WERI-Rb-1 (cell line): ENCODE measurements at places on chromosomes 3 and 15.

DNA sequence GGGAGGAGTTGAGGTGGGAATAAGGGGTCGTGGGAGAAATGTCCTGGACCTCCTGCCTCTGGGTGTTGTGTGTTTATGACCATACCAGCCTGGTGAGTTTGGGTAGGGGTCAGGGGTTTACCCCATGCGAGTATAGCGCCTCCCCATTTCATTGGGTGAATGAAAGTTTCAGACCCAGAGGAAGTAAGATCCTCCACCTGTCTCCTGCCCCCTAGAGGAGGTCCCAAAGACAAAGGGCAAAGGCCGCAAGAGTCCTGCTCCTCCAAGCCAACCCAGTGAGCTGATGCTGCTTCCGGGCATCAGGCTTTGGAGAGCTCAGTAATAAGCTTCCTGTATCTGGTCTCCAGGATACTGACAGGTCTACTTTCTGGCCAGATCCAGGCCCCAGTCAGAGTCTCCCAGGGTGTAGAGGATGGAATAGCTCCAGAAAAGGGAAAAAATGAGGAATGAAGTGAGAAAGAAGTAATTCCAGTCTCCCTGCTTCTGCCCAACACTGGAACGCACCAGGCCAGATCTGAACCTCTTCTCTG, 6.4 kb upstream of the TBC1D21 start:
- DNase-seq = peak; percentile 51

DNA sequence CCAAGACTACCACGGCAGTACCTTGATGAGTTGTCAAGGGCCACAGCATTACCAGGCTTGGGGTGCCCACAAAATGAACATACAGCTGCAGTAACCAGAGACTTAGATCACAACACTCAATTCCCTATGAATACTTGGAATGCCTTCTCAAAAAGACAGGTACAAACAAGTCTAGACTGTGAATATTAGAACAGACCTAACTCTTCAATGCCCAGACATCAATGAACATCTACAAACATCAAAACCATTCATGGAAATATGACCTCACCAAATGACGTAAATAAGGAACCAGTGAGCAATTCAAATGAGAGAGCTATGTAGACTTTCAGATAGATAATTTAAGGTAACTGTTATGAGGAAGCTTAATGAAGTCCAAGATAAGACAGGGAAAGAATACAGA, 185.1 kb upstream of the POU1F1 start:
- no peak for DNase-seq

- DNase-seq = no peak
These were observed 22.0 kb downstream of the USP3 start for GRCh38 chr15:63526401-63526800.

- no peak for DNase-seq
These were observed 60.7 kb downstream of the PCSK6 start for GRCh38 chr15:101428758-101429157.

GRCh38 chr3:156014489-156014888, 105.9 kb upstream of the KCNAB1 start:
- no peak for DNase-seq

DNA sequence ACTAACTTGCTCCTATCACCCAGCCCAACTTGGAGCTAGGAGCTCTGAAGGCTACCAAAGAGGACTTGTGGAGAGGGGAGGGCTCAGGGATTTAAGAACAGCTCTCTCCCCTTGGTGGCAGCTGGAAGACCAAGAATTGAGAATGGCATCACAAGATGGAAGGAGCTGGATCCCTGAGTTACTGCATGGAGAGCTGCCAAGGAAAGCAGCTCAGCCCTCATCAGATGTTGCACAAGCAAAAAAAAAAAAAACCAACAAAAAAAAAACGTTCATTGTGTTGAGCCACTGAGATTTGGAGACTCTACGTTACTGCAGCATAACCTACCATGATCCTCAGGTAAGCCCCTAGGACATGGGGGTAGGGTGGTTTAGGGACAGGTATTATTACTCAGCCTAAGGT, 41.0 kb downstream of the ITGB5 start:
- DNase-seq = no peak

GRCh38 chr3:25427155-25427554, 908 bp upstream of the RARB start:
- no peak for DNase-seq

GRCh38 chr15:49164865-49165264, 5.2 kb upstream of the GALK2 start:
- no peak for DNase-seq

DNA sequence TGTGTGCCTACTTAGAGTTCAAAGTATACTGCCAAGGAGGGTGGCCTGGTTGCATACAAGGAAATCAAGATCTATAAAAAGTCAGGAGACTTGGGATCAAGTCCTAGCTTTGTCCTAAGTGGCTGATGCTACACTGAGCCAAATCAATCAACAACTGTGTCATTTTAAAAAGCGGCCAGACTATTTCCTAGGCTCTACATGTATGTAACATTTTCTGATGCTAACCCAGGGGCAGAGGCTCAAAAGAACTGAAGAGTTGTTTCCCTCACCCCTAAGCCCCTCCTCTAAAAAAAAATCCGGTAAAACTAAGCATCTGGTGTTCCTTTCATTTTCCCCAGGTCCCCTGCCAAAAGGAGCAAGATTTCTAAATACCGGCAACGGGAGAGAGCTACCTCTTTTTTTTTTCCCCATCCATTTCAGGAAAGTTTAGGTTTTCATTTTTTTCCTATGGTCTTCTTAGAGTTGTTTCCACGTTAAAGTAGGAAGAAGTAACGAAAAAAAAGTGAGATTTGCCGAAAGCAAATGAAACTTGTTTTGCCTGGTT, 18.8 kb upstream of the CHD2 start:
- DNase-seq = no peak

GRCh38 chr3:129278966-129279906, 566 bp downstream of the HMCES start:
- DNase-seq = peak; percentile 16

GRCh38 chr15:77541421-77542181, 91.1 kb downstream of the LINGO1 start:
- no peak for DNase-seq

GRCh38 chr3:102078854-102079808, 229.8 kb downstream of the NFKBIZ start:
- no peak for DNase-seq
